Heart left ventricle (tissue), 16 donors: ENCODE measurements at places on chromosomes 3 and 15. TPM values are rescaled to one million over a fixed set of nuclear protein-coding genes. Genes with fewer than 3 reads are reported as not detected.

- DNase-seq: no peak
Observed at GRCh38 chr3:46020766-46021510, 6.3 kb downstream of the XCR1 start.

GRCh38 chr3:58772462-58772861, 105.9 kb upstream of the FAM3D start:
- DNase-seq: no peak

The OR5K2 gene
- polyA plus RNA-seq: not detected

- no peak for DNase-seq
Observed at GRCh38 chr15:32982001-32982400, 212.5 kb downstream of the FMN1 start.

The RTP1 gene
- not detected for polyA plus RNA-seq

DNA sequence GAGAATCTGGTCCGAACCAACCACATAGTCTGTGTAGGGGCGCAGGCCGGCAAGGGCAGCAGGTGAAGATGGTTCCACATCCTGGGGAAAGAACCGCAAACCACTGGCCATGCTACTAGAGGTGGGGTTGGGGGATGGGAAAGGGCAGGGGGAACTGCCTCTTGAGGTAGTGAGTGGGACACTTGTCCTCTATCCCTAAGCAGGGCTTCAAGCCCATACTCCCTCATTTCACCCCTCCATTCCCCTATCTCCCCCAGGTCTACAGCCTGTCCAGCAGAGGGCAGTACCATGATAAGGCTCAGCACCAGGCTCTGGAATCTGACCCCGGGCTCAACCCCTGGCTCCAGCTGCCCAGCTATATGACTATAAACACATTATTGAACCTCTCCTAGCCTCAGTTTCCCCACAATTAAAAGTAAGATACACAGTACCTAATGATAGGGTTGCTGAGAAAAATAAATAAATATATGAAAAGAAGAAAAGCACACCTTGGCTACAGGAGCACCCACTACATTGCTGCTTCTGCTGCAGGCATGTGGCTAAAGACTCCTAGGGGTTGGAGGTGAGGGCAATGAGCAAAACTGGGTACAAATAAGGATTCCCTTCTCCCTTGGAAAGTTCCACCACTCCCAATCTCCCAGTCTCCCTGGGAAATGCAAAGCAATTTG, 6.3 kb downstream of the GORASP1 start:
- DNase-seq: no peak
